ENCODE measurements at places on chromosomes 4 and X.
A peak's percentile ranks its signal among the peaks of the same experiment; 100 is the strongest.

DNA sequence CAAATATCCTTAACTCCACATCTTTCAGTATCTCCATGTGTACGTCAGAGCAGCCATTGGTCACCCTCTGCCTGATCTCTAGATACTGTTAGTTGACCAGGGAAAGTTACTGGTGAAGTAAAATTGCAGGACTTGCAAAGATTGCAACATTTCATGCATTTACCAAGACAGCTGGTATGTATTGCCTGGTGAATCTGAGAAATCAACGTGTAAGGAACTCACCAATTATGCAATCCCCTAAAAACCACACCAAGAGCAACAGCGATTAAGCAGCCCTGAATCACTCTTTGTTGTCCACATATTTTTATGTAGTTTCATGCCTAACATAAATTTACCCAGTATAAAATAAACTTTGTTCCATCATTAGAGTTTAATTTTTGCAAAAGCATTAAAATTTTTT, 271.2 kb downstream of the NLGN4X start:
- DNase-seq: no peak

GRCh38 chrX:107826238-107827029, 768 bp downstream of the MID2 start:
- peak; percentile 27 for DNase-seq

DNA sequence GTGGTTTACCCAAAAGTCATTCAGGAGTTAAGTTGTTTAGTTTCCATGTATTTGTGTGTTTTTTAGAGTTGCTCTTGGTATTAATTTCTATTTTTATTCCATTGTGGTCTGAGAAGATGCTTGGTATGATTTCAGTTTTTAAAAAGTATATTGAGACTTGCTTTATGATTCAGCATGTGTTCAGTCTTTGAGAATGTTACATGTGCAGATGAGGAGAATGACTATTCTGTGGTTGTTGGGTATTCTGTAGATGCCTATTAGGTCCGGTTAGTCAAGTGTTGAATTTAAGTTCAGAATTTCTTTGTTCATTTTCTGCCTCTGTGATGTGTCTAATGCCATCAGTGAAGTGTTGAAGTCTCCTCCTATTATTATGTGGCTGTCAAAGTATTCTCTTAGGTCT, 249.4 kb downstream of the ARHGAP10 start:
- no peak for DNase-seq

DNA sequence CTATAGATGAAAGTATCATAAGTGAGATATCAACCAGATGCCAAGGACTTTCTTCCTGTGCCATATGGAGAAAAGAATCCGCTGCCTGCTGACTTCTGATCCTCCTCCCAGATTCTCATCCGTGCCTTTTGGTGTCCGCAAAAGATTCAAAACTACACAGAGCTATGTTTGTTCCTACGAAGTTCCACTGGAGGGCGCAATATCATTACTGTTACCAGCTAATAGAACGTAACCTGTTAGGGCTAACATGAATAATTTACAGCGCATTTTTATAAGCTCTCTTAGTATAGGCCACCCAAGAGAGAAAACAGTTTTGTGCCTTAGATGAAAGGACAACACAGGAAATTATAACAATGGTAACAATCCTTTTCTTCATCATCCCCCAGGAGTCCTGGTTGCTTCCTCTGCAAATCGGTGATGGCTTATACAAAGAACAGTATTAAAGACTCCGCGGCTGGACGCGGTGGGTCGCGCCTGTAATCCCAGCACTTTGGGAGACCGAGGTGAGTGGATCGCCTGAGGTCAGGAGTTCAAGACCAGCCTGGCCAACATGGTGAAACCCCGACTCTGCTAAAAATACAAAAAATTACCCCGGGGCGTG, 22.8 kb upstream of the CENPVL3 start:
- peak; percentile 44 for DNase-seq

DNA sequence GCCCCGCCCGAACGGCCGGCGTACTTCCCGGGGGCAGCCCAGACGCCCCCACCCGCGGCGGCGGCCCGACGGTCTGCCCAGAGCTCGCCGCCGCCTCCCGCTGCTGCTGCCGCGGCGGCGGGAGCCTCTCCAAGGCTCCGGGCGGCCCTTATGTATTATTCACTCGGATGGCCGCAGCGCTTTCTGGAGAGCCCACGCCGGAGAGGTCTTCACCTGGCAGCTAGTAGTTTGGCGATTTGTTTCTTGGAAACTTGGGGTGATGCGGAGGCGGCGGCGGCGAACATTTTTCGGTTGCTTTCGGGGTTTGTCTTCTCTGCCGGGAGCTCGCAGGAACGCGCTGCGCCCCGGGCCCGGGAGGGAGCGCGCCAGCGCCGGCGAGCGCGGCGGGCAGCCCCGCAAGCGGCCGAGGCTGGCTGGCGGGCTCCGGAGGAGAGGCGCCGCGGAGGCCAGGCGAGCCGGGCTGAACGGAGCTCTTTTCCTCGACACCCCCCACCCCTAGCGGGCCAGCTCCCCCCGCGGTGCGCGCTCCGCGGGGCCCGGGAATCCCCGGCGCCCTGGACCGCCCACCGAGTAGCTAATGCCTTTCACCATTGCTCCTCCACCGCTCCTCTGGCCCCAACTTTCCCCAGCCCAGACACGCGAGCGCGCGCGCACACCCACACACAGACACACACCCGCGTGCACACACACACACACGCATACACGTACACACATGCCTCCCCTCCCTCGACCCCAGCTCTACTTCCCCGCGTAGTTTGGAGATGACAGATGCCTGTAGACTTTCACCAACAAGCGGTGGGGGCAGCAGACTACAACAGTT, 113.5 kb downstream of the DHX15 start:
- DNase-seq: peak; percentile 27

DNA sequence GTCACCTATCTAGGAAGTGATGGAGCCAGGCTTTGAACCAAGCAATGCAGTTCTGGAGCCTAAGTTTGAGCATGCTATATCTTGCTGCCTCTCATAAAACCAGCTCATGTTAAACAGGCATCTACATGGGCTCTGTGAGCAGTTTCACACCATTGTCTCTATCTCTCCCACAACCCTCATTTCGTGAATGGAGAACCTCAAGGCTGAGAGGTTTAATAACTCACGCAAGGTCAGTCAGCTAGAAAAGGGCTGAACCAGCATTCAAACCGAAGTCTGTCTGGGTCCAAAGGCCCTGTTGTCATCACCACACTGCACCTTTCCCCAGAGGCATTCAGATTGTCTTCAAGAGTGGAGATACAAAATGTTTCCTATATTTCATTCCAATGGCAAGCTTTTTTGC, 369.2 kb downstream of the MID1IP1 start:
- no peak for DNase-seq

DNA sequence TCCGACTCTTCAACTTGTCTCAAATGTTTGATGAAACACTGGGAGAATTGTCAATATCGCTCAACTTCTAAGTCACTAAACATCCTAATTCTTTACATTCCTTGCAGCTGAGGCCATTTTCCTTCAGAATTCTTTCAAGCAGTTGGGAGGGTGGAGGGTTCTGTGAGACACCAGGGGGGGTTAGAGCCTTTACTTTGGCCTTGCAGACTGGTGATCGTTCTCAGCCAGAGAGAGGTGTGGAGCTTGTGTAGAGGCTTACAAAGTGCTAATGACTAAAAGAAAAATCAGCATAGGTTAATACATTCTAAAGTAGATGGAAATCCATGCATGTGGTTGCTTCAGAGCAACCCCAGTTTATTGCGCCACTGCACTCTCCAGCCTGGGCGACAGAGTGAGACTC, 21.3 kb upstream of the SOX3 start:
- no peak for DNase-seq

- no peak for DNase-seq
Measured at GRCh38 chr4:71130827-71131603, 137.6 kb downstream of the DCK start.

- DNase-seq: no peak
Measured at GRCh38 chrX:54446084-54446483, 5.9 kb downstream of the TSR2 start.

GRCh38 chrX:119690921-119691716, 1.8 kb downstream of the SEPTIN6 start:
- peak; percentile 12 for DNase-seq

GRCh38 chrX:89034679-89035078, 287.7 kb downstream of the CPXCR1 start:
- DNase-seq: peak; percentile 14

DNA sequence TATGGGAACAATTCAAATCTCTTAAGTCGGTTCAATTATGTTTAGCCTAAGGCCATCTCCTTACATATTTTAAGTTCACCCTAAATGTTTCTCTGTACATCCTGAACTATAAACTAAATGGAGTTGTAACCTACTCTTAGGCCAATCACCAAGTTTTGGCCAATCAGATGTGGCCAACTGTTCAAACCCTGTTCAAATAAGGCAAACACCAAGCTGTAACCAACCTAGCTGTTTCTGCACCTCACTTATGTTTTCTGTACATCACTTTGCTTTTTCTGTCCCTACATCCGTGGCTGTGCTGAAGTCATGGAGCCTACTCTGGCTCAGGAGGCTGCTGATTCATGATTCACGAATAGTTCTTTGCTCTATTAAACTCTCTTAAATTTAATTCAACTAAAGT, 165.3 kb downstream of the GASK1B start:
- DNase-seq: no peak

- no peak for DNase-seq
Measured at GRCh38 chr4:8099981-8100464, 58.6 kb downstream of the ABLIM2 start.

- peak; percentile 37 for DNase-seq
Measured at GRCh38 chrX:57929373-57929772, 19.1 kb upstream of the ZXDA start.

- DNase-seq: no peak
Measured at GRCh38 chr4:176444741-176445140, 125.0 kb downstream of the SPCS3 start.

GRCh38 chr4:18404642-18405041, 383.1 kb upstream of the LCORL start:
- DNase-seq: no peak

DNA sequence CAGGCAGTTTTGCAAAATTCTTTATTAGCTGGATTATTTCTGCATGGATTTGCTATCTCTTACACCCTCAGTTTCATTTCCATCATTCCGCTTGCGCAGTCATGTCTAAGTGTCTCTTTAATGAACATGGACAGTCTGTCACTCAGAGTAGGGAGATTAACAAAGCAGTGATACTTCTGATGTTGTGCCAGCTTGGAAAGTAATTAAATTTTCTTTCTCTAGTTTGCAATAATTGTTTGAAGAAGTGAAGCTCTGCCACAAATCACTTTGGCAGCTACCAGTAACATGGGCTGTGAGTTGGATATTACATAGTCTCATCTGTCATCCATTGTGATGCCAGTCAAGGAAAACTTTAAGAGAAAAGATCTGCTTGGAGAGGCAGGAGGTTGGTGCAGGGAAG, 324.8 kb upstream of the NWD2 start:
- DNase-seq: no peak

GRCh38 chrX:39709364-39709763, 388.4 kb downstream of the BCOR start:
- DNase-seq: no peak
